Right atrium auricular region (tissue), 2 donors: ENCODE measurements at places on chromosomes 6 and 20. TPM values are rescaled to one million over a fixed set of nuclear protein-coding genes. Genes with fewer than 3 reads are reported as not detected.

DNA sequence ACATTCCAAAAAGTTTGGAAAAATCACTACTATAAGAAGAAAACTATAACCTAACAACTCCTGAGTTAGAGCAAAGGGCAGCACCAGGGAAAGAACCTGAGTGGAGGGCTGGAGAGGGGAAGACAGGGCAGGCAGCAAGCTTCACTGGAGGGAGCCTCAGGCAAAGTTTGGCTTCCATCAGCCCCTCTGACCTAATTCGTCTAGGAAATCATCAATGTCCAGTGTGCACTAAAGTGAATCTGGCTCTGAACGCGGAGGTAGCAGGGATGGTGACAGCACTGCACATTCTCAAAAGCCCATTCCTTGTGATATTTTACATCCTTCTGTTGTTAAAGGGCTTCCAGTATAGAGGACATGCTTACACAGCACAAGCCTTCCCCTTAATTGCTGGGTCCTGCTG, 87.1 kb downstream of the ZDHHC14 start:
- DNase-seq: no peak

C20orf144 gene
- not detected for total RNA-seq

OR12D3 gene
- total RNA-seq: not detected

DNA sequence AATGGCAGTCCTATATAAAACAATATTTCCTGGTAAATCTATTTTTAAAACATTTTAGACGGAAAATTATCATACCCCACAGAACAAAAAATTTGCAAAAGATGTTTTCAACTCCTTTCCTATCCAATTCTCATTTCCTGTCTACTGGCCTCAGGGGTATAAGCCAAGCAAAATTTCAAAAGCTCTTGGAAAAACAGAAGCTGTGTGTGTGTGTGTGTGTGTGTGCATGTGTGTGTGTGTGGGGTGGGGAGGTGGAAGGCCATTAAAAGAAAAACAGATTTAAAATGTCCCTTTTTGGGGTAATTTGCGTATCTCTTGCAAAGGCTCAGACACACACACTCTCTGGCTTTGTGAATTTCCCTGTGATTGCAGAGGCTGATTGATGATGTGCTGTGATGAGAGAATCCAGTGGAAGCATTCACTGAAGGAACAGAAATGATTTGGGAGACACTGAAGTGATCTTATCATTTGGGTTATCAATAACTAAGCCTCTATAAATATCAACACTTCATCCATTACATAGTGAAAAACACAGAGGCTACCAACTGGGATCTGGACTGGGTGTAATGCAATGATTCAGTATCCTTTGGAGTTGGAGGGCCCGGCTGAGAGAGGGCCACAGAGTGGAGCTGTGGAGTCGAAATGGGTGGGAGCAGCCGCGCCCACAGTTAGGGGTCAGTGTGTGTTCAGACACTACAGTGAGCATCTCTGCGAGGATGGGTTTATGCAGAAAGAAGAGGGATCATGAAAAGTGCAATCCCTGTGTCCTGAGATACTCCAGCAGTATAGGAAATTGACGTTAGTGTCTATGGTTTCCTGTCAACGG, 106.8 kb upstream of the PREP start:
- no peak for DNase-seq

- DNase-seq: no peak
Observed at GRCh38 chr6:70160276-70160675, 142.6 kb downstream of the COL9A1 start.

GRCh38 chr20:5056801-5057599, 55.7 kb upstream of the SLC23A2 start:
- no peak for DNase-seq

DNA sequence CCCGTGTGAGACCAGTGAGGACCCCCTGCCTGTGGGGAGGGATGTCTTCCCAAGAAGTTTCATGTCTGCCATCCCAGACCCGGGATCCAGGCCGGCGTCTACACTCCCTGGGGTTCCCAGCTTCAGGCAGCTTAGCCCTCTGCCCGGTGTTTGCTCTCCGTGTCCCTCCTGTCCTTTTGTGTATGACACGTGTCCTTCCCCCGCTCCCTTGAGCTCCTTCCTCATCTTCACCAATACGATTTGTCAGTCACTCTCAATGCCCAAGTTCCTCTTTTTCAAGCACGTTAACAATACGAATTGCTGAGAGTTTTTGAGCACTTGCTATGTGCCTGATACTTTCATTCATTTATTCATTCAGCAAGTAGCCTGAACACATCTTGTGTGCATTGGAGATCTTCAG, 115.6 kb upstream of the PTPN1 start:
- DNase-seq: no peak

DNA sequence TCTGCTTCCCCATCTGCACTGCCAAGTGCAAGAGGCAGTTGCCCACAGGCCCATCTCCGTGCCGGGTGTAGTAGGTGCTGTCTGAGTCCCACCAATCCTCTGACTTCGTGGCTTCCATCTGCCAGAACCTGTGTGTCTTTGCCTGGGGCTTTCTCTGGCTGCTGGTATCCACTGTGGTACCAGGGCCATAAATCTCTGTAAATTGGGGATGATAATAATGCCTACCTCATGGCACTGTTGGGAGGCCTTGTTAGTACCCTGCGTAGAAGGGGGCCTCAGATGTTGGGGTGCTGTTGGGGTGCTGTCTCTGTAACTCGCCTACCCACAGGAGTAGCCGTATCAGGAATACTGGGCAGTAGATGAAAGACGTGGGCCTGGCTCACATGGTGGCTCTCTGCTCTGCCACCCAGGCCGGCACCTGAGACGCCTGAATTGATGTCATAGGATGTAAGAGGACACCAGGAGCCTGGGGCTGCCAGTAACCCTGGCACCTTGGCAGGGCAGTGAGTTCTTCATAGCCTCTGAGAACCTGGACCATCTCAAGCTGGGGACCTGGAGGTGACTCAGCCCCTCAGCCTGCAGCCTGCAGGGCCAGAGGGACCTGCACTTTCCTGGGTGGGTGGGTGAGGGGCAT, 94.1 kb upstream of the RNF24 start:
- no peak for DNase-seq

DNA sequence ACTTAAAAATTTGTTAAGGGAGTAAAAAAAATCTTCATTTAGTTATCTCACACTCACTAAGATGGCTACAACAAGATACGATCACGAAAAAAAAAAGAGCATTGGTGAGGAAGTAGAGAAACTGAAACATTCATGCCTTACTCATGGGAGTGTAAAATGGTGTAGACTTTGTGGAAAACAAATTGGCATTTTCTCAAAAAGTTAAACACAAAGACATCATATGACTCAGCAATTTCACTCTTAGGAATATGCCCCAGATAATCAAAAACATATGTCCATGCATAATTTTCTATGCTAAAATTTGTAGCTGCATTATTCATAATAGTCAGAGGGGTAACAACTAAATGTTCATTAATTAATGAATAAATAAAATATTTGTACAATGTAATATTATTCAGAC, 120.9 kb upstream of the IRAK1BP1 start:
- no peak for DNase-seq

DNA sequence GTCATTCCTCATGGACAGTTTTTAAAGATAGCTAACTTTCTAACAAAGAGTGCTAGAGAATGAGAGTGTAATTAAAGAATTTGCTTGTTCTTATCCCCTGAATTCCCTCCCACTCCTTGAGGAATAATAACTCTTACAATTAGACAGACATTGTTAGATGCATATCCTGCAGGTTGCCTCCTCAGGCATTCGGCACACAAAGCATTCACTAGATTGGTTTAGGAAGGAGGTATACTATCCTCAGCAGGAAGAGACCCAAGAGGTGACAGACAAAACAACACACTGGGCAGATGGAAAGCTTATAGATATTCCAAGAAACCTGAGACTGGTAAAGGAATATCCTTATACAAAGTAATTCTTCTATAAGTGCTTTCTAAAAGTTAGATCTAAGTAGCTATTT, 109.1 kb upstream of the FAM184A start:
- no peak for DNase-seq

- no peak for DNase-seq
Observed at GRCh38 chr6:81054036-81054435, 698.4 kb downstream of the TENT5A start.

SLC39A7 gene
- 67.0 TPM for total RNA-seq

HLA-DPB1 gene
- total RNA-seq: 76.7 TPM

- no peak for DNase-seq
Observed at GRCh38 chr6:91575032-91575431, 988.2 kb upstream of the MAP3K7 start.

OR2J3 gene
- not detected for total RNA-seq

SLC16A10 gene
- total RNA-seq: 10.3 TPM
